ENCODE measurements at places on chromosomes 11 and 22.

DNA sequence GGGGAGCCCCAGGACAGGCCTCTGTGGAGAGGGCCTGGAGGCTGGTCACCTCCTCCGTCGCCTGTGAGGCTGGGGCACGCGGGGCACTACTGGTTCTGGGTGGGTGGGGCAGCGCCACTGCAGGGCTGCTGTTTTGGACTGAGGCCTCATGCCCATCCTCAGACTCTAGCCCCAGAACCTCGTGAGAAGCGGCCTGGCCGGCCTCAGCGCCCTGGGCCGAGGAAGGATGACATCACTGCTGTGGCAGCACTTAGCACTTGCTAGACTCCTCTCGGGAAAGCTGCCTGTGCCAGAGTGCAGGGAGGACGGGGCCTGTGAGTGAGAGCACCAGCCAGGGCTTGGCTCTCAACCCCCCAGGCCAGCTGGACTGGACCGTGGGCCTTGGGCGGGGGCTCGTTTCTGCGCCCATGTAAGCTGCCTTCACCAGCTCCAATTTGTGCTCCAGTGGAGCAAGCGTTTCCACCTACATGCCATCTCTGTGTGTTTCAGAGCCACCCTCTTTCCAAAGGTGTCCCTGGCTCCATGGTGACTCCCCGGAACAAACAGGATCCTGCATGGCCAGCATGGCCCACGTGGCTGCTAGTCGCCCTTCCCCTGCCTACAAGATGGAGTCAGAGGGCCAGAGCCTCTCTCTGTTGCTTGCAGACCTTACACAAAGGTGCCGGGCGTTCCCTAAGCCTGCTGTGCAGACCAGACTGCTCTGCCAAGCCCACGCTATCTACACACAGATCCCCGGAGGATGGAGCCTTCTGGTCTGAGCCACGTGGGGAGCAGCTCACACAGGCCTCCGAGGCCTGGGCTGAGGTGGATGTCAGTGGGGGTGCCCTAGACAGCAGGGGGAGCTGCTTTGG, 102.9 kb downstream of the CTTN start:
- no peak for DNase-seq

DNA sequence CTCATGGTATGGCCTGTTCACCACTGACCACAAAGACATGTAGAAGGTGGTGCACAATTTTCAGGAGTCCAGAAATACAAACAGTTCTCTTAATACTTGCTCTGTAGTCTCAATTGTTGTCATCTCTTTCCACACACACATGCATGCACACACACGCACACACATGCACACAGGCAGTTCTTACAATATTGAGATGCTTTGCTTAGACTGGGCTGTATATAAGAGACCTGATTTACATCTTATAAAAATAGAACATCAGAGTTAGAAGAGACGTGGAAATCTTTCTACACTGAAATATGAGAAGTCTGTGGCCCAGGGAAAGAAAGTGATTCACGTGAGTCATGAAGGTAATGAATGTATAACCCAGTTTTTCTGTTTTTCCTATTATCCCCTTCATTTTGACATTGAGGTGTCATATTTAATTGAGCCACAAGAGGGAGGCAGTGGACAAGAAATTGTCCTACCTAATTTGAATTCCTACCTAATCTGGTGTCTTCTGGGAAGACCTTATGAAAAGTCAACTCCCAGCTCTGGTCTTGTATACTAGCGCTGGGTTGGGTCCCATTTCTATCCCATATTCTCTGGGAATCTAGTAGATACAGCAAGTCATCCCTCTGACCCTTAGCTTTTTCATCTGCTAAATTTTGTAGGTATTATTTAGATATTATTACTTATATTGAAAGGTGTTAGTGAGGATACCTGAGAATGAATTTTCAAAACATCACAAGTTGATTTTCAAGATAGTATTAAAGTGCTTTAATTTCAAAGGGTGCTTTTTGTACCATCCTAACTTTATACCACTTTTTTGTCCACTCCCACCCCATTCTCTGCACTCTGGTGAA, 14.9 kb upstream of the MS4A4A start:
- DNase-seq, result peak; percentile 3

DNA sequence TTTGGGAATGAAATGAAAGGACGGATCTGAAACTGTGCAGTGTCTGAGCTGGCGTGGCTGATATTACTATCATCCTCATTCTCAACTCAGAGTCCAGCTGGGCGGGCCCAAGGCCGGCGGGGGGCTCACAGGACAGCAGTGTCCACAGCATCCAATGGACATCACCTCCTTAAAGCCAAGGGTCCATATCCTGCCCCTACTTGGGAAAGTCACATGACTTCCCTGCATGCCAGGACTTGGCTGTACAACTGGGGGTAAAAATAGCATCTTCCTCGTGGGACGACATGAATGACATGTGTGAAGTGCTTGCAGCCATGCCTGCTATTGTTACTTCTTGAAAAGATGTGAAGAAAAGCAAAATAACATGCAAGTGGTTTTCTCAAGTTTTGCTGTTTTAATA, 82.3 kb downstream of the TRMU start:
- DNase-seq, result no peak

GRCh38 chr22:36208162-36208765, 6.7 kb upstream of the APOL4 start:
- no peak for DNase-seq

- no peak for DNase-seq
Measured at GRCh38 chr11:46360878-46361277, 13.6 kb downstream of the DGKZ start.

DNA sequence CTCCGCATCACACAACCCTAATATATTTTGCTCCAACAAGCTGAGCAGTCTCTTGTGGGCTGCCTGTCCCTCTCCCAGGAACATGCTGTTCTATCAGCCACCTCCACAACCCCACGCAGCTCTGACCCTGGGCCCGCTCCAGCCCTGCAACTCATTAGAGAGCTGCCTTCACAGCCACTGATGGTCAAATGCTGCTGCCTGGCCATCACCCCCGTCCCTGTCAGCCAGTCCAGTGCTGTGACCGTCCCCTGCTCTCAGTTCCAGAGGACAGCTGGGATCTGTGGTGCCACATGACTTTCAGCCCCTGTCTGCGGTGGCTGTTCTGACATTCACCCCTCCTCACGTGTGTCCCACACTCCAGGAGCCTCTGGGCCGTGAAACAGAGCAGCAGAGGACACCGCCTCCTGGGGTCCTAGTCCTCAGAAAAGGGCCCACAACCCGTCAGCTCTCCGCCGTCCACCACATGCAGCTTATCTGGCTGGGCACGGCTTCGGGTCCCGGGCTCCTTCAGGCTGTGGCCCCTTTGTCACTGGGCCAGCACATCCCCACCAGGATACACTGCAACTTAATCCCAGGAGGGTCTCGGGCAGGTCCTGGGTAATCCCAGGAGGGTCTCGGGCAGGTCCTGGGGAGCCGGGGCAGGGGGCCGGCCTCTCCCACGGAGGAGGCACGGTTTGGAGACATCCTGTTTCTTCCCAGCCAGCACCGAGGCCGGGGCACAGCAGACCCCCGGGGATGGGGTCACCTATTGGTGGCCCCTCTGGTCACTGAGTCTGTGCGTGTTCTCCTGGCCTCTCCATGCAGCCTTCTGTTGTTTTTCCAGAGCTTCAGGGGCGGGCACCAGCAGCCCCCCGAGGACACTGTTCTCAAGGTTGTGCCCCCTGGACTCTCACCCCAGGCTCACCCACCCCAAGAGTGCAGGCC, 15.1 kb downstream of the CRELD2 start:
- DNase-seq, result no peak

GRCh38 chr11:11584530-11584810, 37.3 kb downstream of the GALNT18 start:
- DNase-seq, result peak; percentile 47

DNA sequence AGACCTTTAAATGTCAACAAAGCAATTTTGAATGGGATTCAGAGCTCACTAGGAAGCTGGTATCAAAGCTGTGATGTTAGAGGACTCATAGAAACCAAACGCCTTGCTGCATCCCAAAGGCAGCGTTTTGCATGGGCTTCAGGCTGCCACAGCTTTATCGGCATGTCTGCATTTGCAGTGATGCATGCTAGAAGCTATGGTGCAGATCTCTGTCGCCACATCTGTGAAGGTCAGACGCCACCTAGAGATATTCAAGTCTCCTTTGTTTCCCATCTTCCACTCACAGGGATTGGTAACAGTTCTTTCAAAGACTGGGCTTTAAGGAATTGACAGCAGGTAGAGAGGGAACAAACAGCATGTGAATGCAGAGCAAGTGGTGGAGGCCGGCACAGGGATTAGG, 47.8 kb downstream of the NTM start:
- DNase-seq, result no peak

DNA sequence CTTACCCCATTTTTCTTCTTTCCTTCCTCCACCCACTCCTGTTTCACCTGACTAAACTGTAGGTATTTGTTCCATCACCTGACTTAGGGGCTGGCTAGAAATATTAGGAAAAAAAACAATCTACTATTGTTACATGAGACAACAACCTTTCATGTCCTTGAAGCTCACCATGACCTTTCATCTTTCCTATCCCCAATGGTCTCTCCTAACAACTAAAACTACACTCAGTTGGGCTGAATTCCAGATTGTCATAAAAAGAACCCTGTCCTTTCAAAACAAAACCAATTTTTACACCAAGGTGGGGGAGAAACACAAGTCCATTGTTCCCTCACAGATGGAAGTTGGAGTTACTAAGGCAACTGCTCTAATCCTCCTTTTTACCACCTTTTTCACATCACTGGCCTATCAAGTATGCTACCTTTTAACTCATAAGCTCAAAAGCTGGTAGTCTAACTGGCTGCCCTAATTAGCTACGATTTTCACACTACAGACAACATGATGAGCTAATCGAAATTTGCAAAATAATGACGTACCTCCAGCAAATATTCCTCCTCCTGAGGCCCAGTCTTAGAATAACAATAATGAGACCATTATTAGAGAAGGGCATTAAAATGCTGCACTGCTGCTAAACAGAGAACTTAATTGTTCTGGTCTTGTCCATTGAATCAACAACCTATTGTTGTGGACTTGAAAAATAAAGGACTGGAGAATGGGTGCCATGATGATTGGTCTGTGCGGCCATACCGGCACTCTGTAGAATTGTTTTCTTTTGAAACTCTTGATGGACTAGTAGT, 46.5 kb upstream of the SOX6 start:
- DNase-seq, result no peak

DNA sequence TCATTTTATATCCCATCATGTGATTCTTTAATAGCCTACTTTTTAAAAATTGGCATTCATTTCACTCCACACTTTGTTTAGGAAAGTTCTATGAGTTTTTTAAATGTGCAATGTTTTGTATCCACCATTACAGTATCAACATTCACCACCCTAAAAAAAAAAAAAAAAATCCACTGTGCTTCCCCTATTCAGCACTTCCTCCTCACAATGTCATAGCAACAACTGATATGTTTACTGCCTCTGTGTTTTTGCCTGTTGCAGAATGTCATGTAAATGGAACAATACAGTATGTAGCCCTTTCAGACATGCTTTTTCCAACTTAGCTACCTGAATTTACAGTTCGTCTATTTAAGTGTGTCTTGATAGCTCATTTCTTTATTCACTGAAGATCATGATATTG, 754.2 kb downstream of the FAM181B start:
- DNase-seq, result no peak

GRCh38 chr11:1484695-1485503, 1.7 kb downstream of the MOB2 start:
- DNase-seq, result no peak

DNA sequence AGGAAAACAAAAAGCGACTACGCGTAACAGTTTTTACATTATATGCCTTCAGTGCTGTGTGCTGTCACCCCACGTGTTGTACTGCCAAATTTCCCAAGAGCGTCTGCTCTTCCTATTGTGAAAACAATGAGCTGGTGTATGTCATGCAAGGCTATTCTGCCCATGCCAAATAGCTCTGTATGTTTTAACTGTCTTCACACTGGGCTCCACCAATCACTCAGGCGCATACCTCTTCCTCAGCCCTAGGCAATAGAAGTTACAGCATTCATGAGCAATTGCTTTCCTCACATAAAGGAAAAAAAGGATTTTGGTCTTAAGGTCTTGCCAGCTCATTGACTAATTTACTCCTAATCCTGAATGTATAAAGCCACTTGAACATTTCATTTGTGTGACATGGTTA, 606.8 kb downstream of the NTM start:
- DNase-seq, result peak; percentile 19

DNA sequence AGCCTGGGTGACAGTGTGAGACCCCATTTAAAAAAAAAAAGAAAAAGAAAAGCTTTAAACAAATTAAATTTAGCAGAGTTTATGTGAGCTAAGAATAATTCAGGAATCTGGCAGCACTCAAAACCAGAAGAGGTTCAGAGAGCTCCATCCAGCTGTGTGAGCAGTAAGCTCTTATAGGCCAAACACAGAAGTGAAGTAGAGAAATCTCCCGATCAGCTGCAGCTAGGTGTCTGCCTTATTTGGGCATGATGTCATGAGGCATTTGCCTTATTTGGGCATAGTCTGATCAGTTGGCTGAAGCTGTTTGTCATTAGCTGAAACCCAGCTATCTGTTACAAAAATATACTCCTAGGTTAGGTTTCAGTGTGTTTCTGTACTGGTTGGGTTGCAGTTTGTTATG, 8.2 kb downstream of the MS4A15 start:
- DNase-seq, result no peak

GRCh38 chr11:86801364-86801763, 1.0 kb downstream of the PRSS23 start:
- no peak for DNase-seq

DNA sequence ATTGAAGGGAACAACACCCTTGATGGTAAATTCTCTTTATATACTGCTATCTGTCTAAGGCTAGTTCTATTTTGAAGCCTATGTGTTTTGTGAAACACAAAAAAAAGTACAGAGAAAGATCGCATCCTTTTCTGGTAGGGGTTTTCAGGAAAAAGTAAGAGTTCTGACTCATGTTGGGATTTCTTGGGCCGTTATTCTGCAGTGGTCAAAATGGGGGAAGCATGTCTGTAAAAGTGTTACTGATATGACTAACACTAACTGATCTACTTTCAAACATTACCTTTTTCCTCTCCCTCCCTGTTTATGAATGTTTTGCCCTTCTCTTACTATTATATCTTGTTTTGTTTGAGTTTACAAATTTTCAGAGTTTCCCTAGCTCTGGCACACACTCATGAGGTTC, 53.9 kb downstream of the CTNND1 start:
- no peak for DNase-seq

DNA sequence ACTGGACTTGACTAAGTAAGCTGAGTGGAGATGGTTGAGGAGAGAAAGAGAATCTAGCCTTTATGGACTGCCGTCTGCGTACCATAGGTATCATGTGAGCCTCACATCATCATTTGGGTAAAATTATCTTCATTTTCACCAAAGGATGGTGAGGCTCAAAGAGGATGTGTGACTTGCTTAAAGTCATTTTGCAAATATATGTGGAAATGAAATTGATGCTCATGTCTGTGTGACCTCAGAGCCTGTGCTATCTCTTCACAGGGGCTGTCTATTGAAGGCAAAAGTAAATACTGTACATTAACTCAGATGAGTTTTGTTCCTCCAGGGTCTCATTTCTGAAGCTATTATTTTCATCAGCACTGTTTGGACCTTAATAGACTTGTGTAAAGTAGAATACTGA, 83.3 kb upstream of the ALKBH3 start:
- DNase-seq, result no peak

GRCh38 chr11:7490054-7490453, 4.7 kb downstream of the OLFML1 start:
- no peak for DNase-seq

Data from astrocyte of the cerebellum (primary cell).